Pons (tissue), 1 donor: ENCODE measurements at places on chromosomes 12 and 14.

DNA sequence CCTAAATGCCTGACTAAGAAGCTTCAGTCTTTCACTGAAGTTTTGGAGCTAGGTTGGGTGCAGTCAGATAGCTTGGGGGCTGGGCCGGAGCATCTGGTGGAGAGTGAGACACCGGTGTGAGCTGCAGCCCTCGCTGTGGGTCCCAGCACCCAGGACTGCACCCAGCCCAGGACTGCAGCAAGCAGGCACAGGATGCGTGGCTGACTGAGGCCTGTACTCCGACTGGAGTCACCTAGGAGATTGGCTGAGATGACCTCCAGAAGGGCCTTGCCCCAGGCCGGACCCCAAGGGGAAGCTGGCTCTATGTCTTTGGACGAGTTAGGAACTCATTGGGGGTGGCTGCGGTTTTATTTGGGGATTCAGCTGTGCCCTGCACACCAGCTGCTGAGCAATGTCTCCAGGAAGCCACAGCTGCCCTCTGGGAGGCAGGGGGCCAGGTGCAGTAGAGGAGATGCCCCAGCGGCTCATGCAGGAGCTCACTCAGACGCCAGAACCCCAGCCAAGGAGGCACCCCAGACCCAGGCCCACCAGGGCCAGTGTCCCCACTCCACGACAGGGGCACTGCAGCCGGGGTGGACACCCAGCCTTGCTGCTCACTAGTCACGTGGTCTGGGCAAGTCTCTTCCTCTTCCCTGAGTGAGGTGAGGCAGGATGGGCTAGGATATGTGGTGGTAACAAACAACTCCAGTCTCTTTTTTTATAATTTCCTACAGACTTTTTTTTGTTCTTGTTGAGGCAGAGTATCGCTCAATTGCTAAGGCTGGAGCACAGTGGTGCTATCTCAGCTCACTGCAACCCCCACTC is 31.8 kb upstream of the RCOR1 start:
- no peak for DNase-seq

GRCh38 chr12:79690142-79690637 is 574 bp downstream of the PAWR start:
- no peak for DNase-seq

GRCh38 chr14:45990252-45990651 is 661.3 kb downstream of the RPL10L start:
- no peak for DNase-seq

DNA sequence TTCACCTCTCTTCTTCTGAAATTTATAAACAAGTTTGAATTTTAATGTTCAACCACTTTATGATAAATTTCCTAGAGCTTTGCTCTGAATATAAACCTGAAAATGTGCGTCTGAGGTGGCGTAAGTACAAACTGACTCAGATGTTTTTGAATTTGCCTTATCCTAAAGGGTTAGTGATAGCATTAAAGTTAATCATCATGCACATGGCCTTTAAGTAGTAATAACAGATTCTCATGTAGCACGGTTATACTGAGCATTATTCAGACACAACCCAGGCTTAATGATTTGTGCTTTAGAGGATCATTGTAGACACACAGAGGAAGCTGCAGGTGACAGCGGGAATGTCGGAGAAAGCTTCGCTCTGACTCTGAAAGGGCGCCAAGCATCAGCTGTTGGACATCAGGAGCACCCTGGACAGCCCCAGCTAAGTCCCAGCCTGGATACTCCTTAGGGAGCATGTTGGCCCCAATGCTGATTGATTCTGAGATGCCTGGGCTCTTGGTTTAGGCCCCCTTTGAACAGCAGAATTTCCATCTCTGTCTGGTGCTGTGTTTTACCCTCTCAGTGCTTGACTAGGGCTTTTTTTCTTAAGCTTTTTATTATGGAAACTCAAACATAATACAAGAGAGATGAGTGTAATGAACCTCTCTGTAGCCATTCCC is 91.1 kb downstream of the PLXNC1 start:
- DNase-seq = no peak

DNA sequence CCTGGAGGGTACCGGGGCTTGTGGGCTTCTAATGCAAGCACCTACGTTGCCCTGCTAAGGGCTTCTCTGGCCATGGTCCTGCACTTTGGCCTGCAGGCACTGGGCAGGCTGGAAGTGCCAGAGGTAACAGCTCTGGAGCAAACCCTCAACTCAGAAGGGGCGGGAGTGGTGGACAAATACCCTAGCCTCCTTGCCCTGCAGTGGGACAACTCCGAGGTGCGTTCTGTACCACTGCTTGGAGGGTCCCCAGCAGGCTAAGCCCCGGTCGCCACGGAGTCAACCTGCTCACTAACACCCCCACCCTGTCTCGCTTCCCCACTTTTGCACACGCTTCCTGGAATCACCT is 20.4 kb upstream of the BEGAIN start:
- DNase-seq = no peak

- DNase-seq = no peak
Measured at GRCh38 chr14:100391724-100392123, 68.6 kb downstream of the SLC25A47 start.

DNA sequence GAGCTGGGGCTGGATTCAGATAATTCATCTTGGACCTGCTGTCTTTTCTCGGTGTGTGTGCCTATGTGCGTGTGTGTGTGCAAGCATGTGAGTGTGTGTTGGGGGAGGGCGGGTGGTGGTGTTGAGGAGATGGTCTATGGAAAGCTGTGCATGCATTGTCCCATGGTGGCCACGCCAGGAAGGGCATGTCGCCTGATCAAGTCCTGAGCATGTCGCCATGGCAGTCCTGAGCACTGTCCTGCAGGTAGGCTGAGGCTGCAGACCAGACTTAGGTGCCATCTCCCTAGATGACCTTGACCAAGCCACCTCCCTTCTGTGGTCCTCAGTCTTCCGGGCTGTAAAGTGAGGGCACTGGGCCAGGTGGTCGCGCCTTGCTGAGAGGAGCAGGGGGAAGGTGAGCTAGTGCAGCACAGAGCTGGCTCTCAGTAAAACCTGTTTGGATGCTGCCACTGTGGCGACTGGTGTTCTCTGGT is 81.4 kb downstream of the PAPOLA start:
- DNase-seq = no peak

DNA sequence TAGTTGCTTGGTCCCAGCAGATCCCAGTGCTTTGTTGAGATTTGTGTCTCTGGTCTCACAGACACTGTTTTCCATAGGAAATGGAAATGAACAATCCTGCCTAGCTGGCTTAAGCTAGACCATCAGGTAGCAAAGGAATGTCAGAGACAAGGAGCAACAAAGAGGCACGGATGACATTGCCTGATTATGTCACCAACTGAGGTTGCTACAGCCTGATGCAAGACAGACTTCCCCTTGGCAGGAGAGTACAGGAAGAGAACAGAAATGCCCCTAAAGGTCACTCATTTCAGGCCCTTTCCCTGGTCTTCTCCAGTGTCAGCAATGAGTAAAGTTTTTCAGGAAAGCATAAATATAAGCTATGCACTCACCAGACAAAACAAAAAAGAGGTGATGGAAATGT is 2.0 kb upstream of the PRB2 start:
- DNase-seq = no peak

GRCh38 chr12:112170376-112170775 is 45.0 kb downstream of the TRAFD1 start:
- no peak for DNase-seq

DNA sequence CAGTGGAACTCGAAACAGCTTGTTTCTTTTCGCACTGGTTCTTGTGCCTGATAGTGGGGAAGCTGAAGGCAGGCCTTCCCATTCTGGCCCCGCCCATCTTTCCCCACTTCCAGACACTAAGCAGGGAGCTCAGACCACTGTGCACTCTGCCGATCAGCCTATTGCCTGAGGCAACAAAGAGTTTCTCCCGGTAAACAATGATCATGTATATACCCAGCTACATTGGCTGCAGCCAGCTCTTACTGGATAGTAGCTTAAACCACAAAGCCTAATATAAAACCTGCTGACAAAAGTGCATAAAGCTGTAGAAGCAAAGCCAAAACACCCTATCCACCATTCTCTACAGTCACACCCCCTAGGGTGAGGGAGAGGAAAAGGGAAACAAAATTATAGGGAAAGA is 24.7 kb upstream of the GLIPR1 start:
- no peak for DNase-seq

DNA sequence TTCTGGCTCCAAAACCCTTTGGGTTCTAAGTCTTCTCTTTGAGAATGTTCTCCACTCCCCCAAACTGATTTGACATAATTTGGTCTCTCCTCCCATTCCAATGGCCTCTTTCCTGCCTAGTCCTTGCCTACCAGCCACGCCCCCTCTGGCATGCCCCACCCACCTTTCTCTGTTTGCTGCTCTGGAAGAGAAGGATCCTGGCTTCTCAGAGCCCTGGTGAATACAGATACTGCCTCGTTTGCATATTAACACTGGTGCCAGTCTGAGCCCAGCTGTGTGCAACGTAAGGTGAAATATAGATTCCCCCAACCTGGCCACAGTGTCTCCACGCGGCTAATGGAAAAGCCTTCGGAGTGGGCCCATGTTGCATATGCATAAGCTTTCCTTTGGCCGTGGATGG is 79.7 kb downstream of the PAPOLA start:
- DNase-seq = no peak

- DNase-seq = no peak
Measured at GRCh38 chr14:71060825-71061455, 153.7 kb downstream of the PCNX1 start.

GRCh38 chr12:116331876-116332275 is 54.4 kb upstream of the MED13L start:
- DNase-seq = no peak
